Lower lobe of right lung (tissue), 2 donors: ENCODE measurements at places on chromosomes 12 and 14. TPM values are rescaled to one million over a fixed set of nuclear protein-coding genes. Genes with fewer than 3 reads are reported as not detected.

DNA sequence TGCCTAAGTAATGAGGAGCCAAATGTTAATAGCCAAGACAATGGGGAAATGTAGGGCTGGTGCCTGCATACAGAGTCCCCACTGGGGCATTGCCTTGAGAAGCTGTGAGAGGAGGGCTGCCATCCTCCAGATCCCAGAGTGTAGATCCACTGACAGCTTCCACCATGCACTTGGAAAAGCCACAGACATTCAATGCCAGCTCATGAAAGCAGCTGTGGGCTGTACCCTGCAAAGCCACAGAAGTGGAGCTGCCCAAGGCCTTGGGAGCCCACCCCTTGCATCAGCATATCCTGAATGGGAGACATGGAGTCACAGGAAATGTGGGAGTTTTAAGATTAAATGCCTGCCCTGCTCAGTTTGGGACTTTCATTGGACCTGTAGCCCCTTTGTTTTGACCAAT lies 244.7 kb downstream of the BTG1 start:
- DNase-seq: no peak

- no peak for DNase-seq
Observed at GRCh38 chr12:93373961-93374656, 3.6 kb upstream of the NUDT4 start.

GRCh38 chr14:22981876-22982476 lies 375 bp downstream of the AJUBA start:
- no peak for DNase-seq

Gene KRT3
- total RNA-seq: not detected

GRCh38 chr14:50410921-50411320 lies 14.2 kb upstream of the CDKL1 start:
- DNase-seq: no peak
